ENCODE measurements at places on chromosomes 1 and 21.

DNA sequence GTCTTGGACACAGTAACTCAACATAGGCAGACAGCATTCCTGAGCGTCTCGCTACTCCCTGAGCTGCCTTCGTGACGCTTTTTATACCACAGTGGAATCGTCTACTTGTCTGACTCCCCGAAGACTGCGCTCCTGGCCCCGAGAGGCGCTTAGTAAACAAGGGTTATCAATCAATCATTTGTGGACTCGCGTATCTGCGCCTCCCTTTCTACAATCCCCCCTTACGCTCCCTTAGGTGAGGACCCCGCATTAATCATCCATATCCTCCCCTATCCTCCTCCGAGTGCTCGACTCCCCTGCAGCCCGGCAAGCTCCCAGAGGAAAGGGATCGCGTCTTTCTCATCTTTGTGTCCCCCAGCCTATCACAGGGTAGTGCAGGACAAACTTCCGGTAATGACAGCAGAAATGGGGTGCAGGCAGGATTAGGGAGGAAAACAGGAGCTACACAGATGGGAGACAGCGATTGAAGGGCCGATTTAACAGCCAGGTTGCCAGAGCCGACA is 522 bp downstream of the TMEM59 start:
- DNase-seq = peak; percentile 59

GRCh38 chr1:10713614-10714013 is 82.8 kb downstream of the CASZ1 start:
- DNase-seq = no peak

- no peak for DNase-seq
Observed at GRCh38 chr1:180680558-180681144, 48.8 kb downstream of the XPR1 start.

- DNase-seq = no peak
Observed at GRCh38 chr1:9434247-9435152, 104.8 kb upstream of the SLC25A33 start.

DNA sequence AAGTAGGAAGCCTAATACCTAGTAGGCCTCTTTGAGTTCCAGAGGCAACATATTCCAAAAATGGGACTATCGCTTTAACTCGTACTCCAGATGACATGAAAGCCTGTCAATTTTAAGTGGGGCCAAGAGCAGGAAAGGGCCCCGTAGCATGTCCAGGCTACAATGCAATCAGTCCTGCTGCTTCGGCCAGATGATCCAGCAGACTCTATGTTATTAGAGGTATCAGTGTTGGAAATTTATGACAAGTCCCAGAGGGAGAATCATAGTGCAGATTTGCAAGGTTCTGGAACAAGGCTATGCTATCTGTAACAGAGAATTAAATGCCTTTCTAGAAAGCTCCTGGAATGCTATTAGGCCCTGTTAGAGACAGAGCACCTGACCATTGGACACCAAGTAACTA is 56.7 kb upstream of the SRP9 start:
- no peak for DNase-seq

GRCh38 chr1:35810096-35810881 is 2.5 kb downstream of the AGO4 start:
- DNase-seq = no peak

DNA sequence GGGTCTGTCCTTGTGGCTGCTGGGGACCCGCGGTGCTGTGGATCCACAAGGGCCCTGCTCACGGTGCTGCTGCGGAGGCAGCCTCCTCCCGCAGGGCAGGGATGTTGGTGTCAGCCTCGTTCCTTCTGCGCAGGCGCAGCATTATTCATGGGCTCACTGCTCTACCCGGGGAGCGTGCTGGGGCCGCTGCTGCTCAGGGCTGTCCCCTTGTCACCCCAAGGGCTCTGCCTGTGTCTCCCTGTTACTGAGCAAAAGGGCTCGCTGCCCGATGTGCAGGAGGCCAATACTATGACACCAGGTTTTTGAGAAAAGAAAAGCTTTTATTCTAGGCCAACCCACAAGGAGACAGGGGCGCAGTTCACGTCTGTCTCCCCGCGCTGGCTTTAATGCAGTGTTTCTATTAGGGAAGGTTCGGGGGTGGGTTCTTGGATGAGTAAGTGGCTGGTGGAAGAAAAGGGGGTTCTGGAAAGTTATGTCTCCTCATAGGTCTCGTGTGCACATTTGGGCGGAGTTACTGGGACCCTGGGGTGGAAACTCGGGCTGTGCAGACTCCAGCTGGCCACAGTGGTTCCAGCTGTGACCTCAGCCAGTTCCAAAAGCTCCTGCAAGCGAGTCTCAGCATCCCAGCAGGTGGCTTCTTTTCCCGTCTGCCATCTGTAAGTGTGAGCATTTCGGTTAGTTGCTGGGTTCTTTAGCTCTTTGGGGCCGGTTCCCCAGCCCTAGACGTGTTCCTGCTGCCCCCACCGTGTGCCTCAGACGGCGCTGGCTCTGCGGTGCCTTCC is 40.8 kb upstream of the LRRC3 start:
- no peak for DNase-seq

GRCh38 chr1:13806108-13806507 is 106.1 kb downstream of the PRDM2 start:
- DNase-seq = no peak

DNA sequence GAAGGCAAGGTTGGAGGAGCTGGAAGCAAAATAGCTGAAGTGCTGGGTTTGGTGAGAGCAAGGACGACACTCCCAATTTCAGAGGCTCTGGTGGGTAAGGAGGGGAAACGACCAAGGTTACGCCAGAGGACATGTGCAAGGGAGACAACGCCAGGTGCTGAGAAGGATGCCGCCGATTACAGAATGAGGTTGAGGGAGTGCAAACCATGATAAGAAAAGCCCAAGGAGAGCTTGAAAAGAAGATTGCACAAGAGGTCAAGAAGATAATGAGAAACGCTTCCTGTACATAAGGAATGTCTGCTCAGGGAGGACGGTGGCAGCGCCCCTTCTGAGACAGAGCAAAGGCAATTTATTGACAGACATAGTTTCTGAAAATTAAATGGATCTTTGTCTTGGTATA is 382.0 kb upstream of the PROX1 start:
- DNase-seq = peak; percentile 38

- no peak for DNase-seq
Observed at GRCh38 chr1:220371324-220371723, 99.1 kb upstream of the RAB3GAP2 start.

- DNase-seq = no peak
Observed at GRCh38 chr1:78426408-78426807, 64.4 kb upstream of the PTGFR start.

All from NB4 (cell line).